ENCODE measurements at places on chromosomes 16 and 17.

DNA sequence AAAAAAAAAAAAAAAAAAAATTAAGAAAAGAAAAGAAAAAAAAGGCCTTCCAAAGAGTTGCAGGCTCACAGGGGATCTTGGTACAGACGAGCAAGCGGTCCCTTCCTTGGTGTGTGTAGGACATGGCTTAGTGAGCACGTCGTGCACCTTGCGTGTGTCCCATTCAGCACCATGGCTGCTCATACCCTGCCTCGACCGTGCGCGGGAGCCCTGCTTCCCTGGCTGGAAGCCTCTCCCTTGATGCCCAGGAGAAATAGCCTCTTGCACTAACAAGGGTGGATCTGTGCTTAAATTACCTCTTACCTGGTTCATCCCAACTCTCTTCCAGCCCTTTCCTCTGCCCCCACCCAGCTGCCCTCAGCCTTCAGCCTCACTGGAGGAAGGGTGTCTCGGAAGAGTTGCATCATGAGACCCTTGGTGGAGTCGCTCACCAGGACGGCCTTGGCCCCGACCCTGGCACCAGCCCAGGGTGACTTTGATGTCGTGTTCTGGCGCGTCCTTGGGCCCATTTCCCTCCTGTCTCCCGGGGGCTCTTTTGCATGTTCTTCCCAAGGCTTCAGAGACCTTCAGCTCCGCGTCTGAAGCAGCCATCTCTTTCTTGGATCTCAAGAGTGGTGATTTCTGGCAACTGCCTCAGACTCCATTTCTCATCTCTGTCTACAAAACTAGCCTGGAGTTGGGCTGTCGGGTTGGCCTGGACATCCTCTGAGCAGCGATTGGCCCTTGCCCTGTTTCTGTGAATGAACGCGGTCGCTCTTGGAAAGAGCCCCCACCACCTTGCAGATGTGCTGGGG lies 127.2 kb downstream of the CMIP start:
- DNase-seq = no peak

- no peak for DNase-seq
Observed at GRCh38 chr16:11561454-11561805, 25.3 kb downstream of the LITAF start.

DNA sequence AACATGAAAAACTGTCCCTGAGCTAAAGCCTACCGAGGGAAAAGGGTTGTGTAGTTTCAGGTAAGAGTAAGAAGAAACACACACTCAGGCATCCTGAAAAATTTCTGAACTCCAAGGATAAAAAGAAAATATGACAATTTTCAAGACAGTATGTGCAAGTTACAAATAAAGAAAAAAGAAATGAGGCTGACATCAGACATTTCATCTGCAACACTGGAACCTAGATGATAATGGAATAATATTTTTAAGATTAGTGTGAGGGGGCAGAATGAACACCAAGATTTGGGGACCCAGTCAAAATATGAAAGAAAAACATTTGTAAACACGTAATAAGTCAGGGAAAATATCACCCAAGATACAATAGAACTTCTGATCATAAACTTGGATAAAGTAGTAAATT lies 135.9 kb upstream of the PSMD7 start:
- DNase-seq = no peak

DNA sequence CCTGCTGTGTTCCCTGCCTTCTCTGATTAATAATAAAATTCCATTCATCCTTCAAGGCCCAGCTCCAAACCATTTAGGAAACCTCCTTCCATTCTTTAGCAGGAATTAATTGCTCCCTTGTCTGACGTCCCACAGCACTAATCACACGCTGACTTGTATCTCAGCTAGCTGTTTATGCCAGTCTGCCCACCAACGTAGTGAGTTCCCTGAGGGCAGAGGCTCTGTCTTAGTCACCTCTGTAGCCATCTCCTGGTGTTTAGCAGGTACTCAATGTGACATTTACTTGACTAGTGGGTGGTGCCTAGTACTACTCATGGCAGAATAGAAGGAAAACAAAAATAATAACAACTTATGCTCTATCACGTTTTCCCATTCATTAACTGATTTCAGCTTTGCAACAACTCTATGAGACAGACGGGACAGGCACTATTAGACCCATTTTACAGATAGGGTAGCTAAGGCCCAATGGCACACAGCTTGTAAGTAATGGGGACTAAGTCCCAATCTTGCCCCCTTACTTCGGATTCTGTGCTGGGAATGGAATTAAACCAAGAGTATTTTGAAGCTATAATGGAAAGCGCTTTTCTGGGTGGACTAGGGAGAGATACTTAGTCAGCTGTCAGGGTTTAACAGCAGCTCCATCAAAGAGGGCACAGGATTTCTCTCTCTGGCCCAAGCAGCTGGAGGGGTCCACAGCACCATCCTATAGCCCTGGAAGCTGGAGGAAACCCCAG lies 931 bp upstream of the WIPF2 start:
- DNase-seq = no peak

DNA sequence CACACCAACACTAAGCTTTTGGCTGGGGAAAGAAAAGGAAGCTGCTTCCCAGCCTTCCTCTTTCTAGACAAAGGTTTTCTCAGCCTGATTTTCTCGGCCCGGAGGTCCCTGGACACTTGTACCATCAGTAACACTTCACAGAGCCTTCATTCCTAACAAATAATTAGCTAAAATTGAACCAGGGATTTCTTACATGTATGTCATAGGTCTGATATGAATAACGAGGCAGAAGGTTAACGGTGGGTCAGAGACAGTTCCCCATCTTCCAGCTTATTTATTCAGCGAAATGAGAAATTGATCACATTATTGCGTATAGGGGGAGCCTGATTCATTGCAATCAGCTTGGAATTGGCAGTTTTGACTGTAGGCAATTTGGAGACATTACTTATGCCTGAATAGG lies 142.5 kb downstream of the SALL1 start:
- DNase-seq = no peak

DNA sequence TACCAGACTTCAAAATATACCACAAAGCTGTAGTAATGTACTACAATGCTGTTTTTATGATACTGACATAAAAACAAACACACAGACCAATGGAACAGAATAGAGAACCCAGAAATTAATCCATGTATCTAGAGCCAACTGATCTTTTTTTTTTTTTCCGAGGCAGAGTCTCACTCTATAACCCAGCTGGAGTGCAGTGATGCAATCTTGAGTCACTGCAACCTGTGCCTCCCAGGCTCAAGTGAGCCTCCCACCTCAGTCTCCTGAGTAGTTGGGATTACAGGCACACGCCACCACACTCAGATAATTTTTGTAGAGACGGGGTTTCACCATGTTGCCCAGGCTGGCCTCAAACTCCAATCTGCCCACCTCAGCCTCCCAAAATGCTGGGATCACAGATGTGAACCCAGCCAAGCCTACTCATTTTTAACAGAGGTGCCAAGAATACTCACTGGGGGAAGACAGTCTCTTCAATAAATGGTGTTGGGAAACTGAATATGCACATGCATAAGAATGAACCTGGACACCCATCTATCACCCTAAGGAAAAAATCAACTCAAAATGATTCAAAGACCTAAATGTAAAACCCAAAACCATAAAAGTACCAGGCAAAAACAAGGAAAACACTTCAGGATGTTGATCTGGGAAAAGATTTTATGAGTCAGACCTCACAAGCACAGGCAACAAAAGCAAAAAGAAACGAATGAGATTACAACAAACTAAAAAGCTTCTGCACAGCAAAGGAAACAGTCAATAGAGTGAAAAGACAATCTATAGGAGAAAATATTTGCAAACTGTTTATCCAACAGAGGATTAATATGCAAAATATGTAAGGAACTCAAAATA lies 63.1 kb downstream of the STX8 start:
- no peak for DNase-seq

DNA sequence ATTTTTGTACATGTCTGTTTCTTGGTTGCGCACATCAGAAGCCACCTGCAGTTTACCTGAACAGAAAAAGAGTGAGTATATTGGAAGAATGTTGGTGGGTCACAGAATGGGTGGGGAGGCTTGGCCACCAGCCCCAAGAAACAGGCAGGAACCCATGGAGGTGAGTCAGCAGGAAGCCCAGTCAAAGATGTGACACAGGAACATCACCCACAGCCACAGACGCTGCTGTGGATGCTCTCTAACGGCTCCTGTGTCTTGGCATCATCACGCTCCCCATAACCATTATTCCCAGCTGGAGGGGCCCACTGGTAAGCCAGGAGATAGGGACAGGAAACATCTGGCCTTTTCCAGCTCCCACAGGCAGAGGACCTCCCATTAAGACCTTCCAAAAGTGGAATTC lies 94.0 kb upstream of the WSB1 start:
- no peak for DNase-seq

GRCh38 chr17:2433696-2434095 lies 32.8 kb upstream of the MNT start:
- DNase-seq = no peak

DNA sequence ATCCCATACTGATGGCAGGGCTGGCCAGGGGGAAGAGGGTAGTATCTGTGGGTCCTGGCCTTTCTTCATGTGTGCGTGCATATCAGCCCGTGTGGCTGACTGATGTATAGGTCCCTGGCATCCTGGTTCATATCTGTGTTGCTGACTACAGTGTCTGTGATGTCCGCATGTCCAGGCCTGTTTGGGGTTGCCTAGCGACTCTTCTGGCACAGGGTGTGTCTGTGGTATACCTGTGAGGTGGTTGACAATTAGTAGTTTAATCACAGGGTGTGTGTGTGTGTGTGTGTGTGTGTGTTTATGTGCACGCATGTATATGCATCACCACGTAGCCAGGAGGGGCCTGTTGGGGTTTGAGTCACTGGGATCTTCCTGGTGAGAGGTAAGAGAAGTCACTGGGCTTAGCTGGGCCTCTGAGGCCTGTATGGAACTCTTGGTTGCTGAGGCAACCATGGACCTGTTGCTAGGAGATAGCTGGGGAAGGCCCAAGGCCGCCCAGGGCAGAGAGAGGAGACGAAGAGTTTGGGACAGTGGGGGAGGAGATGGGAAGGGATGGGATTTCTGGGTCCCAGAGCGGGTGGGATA lies 603 bp upstream of the TMEM95 start:
- DNase-seq = peak; percentile 33

GRCh38 chr16:86893506-86893905 lies 315.2 kb downstream of the FOXL1 start:
- no peak for DNase-seq

GRCh38 chr17:77645072-77646045 lies 313.1 kb upstream of the TNRC6C start:
- DNase-seq = peak; percentile 64

DNA sequence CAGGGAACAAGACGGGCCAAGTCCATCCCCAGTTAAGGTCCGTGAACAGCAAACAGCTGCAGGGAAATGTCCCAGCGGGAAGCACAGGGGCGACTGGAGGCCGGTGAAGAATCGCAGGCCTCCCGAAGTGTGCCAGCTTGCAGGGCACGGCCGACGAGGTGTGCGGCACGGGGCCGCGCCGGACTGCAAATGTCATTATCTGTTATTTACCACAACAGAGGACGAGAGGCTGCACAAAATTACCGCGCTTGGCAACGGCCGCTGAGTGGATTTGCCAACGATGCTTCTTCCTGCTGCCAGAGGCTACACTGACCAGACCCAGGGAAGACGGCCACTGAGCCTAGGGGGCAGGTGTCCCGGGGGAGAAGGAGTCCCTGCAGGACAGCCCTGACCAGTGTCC lies 53.1 kb downstream of the RPH3AL start:
- DNase-seq = no peak

DNA sequence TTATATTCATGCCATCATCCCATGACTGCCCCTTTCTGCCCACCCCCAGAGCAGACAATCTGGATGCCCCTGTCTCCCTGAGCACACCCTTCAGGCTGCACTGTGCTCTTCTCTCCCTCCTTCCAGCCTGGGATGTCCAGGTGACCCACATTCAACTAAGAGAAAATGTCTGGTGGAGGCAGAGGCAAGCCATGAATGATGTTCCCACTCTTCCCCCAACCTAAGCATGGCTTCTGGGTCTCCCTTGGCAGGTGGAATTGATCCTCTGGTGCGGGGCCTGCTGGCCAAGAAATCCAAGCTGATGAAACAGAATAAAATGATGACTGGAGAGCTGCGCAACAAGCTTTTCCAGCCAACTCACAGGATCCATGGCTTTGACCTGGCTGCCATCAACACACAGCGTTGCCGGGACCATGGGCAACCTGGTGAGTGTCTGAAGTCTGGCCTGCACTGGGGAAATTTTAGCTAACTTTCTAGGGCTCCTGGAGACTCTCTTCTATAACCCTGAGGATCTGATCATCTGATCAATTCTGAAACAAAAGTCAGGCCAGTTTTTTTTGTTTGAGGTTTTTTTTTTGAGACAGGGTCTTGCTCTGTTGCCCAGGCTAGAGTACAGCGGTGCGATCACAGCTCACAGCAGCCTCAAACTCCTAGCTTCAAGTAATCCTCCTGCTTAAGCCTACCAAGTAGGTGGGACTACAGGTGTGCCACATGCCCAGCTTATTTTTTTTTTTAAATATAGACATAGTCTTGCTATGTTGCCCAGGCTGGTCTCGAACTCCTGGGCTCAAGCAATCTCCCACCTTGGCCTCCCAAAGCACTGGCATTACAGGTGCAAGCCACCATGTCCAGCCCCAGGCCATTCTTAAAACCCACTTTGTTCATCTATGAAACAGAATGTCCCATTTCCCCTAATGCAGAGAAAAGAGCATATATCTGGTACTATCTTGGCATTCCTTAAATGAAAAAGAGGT lies 14.5 kb downstream of the MPO start:
- no peak for DNase-seq

DNA sequence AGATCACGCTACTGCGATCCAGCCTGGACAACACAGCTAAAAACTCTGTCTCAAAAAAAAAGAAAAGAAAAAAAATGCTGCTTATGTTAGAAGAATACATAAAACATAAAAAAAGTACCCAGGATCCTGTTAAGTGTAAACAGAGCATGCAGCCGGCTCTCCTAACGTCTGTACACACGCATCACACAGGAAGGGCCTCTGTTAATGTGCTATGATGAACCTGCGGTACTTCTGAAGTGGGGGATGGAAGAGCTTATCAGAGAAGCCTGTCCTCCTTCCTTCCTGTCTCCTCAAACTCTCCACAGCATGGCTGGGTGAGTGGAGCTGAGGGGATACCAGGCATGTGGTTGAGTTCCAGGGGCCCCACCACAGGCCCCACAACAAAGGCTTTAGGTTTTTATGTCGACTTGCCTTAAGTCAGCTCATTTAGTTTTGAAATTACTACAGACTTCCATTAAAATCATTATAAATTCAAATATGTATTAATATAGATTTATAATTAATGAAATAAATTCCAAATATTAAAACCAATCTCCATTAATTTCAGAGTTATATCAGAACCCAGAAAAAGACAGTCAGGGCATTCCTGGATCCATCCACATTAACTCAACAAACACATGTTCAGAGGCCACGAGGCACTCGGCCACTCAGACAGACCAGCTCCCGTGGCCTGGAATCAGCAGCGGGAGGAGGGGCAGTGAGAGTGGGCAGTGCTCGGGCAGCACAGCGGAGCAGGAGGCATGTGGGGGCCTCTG lies 11.7 kb downstream of the CCDC57 start:
- peak; percentile 59 for DNase-seq

DNA sequence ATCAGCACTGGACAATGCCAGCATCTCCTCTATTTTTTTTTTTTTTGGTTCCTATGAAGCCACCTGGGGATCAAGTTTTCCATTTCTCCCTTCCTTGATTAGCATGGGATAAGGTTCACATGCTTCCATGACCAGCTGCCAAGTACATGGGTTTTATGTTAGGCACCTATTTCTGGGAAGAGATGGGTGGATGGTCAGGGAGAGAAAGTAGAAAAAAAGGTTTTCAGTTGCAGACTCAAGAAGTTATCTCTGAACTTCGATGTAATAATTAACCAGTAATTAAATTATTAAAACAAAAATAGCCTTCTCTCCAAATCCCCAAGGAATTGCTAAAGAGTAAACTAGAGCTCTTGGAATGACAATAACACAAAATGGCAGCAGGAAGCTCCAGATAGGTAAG lies 164.9 kb upstream of the MAF start:
- DNase-seq = no peak

All from activated naive CD4-positive, alpha-beta T cell treated with Interleukin-2 at 50 U/mL for 16 hours (primary cell).